ENCODE measurements at places on chromosomes 3 and 15.

GRCh38 chr15:47727676-47728075 lies 10.4 kb downstream of the SEMA6D start:
- DNase-seq: no peak

DNA sequence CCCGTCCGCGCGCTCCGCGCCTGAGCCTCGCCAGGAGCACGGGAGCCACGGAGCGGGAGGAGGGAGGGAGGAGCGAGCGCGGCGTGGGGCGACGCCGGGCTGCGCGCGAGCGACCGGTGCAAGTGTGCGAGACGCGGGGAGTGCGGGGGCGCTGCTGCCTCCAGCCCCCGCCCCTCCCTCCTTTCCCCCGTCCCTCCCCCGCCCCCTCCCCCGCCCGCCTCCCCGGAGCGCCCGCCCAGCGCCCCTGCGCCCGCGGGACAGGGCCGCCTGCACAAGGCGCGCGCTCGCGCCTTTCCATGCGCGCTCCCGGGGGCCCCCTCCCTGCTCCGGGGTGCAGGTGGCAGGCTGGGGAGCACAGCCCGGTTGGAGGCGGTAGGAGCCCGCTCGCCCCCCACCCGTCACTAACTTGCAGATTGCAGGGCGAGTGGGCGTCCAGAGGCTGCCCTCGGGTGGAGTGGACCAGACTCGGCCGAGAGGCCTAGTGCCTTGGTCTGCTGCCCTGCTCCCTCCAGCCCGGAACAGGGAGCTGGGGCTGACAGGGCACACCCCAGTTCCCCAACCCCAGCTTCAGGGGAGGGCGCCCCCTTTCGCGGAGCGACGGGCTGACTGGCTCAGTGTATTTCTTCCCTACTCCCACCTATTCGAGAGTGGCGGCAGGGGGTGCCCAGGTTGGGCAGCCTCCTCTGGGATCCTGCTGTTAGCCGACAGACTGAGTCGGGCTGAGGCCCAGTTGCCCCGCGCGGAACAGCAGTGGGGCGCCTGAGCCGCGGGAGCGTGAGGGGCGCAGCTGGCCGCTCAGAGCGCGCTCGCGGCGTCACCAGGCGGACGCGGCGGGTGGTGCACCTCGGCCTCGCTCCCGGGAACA lies at the start of gene WNT7A:
Gene WNT7A, minus strand, starts transcription at position 126 of the 865 bp plus-strand sequence. CDS start 255 bp downstream, outside the sequence.
- DNase-seq: no peak

DNA sequence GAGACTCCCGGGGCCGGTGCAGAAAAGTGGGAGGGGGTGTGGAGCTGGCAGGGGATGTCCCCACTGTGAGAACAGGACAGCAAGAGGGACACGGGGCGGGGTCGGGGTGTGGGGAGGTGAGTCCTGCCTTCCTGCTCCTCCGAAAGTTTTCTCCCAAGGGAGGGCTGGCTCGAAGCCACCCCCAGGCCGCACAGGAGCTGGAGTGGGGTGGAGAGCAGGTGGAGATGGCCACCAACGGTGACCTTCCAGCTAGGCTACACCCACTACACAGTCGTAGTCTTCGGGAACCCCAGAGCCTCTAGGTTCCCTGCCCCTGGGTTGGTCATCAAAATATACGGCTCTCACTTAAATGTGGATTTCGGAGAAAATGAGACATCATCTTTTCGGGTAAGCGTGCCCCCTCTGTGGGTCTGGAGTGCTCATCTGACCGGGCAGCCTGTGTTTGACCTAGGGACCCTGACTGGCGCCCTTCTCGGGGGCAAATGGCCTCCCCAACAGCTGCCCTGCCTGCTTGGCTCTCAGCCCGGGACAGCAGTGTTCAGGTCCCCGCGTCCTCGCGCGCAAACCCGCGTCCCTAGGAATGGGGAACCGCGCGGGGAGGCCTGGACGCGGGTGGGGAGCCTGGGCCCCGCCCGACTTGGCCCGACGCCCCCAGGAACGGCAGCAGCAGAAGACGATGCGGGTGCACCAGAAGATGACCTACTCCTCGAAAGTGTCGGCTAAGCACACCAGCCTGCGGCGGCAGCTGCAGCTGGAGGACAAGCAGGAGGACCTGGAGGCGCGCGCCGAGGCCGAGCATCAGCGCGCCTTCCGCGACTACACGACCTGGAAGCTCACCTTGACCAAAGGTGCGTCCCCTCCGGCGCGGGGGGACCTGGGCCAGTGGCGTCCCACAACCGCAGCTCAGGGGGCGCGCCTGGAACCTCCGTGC lies 21.2 kb downstream of the CFAP100 start:
- no peak for DNase-seq

GRCh38 chr3:16122661-16123060 lies 51.8 kb upstream of the GALNT15 start:
- no peak for DNase-seq

- DNase-seq: no peak
Measured at GRCh38 chr3:14472471-14473351, 67.4 kb downstream of the GRIP2 start.

- DNase-seq: no peak
Measured at GRCh38 chr15:71183063-71183462, 67.8 kb downstream of the THSD4 start.

All from SHP77 treated with DMSO at 0.1 percent for 48 hours (cell line).